ENCODE measurements at places on chromosomes 3 and 15.

DNA sequence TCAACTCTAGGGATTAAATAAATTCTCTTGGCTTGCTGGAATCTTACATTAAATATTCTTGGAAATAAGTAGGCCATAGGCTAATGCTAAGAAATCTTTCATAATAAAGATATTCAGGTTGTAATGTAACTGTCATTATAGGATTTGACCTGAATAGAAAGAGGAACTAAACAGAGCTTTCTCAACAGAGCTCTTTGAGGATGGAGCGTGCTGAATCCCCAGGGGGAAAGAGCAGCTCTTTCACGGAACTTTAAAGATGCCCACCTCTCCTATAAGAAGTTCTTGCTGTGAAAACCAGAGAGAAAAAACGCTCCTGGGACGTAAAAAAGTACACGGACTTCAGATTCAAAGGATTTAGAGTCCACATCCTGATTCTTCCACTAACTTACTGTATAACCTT lies 77.9 kb downstream of the NTRK3 start:
- no peak for DNase-seq

DNA sequence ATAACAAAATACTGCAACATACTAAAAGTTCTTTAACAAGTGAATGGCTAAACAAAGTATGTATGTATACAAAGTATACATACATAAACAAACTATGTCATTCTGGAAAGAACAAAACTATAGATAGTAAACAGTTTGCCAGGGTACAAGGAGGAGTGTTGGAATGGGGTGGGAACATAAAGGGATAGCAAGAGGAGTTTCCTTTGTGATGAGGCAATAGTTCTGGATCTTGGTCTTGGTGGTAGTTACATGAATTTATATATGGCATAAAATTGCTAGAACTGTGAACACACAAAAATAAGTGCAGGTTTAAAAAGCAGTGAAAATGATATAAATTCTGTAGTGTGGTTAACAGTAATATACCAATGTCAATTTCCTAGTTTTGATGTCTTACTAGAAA lies 22.0 kb downstream of the ZNF148 start:
- DNase-seq = no peak

- DNase-seq = no peak
Observed at GRCh38 chr3:42371776-42372175, 38.6 kb downstream of the LYZL4 start.

- no peak for DNase-seq
Observed at GRCh38 chr15:35545316-35545823, 595 bp downstream of the DPH6 start.

- DNase-seq = no peak
Observed at GRCh38 chr3:9248522-9249271, 749 bp downstream of the SRGAP3 start.

DNA sequence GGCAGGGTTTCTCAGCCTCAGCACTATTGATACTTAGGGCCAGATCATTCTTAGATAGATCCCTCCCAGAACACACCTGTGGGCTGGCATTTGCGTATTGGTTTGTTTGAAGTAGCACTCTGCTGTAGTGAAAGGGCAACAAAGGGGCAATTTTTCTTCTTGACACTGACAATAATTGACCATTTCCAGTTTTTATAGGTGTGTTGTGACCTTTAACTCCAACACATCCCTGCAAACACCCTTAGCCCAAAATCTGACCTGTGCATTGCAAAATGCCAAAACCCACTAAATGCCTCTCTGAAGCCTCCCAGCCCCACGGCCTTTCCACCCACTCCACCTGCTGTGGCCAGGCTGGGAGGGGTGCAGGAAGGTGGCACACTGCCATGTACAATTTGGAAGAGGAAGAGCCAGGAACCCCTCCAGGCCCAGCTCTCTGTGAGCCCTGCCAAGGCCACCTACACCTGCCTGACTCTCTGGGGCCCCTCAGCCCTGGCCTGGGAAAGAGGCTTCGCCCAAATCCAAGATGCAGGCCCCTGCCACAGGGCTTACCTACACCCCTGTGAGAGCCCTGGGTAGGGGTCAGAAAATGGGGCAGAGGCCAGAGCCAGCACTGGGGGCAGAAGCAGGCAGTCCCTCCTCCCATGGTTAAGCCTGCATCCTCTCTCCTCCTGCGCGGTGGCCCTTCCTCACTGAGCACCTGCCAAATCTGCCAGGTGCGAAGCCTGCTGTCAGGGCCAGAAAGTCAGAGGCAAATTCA lies 9.6 kb upstream of the CYP11A1 start:
- DNase-seq = no peak
